T-helper 1 cell (primary cell): ENCODE measurements at places on chromosomes 1 and 21.
A peak's percentile ranks its signal among the peaks of the same experiment; 100 is the strongest.

DNA sequence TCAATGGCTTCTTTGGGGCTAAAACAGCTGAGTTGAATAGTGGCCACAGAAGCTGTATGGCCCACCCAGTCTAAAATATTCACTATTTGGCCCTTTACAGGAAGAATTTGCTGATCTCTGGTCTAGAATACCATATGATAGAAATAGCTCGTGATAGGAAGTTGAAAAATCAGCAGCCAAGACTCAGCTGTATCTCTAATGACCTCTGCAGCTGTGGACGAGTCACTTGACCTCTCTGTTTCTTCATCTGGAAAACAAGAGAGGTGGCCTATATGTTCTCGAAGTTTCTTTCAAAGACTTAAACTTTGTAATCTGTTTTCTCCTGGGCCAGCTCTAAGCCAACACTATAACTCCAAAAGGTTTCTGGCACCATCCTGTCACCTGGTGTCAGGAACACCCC is 129.2 kb downstream of the ZBTB18 start:
- DNase-seq: no peak

DNA sequence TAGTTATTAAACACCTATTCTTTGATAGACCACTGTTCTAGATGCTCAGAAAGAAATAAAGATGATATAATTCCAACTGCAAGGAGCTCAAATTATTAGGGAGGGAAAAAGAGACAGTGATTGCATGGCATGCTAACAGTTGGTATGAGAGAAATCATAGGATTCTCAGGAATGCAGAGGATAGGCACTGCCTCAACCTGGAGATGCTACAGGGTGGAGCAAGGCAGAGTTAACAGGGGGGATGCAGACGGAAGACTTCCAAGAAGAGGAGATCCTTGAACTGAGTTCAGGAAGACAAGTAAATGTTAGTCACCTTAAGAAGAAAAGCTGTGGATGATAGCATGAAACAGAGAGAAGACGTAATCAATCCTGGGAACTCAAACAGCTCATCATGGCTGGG is 123.7 kb downstream of the DAB1 start:
- no peak for DNase-seq

DNA sequence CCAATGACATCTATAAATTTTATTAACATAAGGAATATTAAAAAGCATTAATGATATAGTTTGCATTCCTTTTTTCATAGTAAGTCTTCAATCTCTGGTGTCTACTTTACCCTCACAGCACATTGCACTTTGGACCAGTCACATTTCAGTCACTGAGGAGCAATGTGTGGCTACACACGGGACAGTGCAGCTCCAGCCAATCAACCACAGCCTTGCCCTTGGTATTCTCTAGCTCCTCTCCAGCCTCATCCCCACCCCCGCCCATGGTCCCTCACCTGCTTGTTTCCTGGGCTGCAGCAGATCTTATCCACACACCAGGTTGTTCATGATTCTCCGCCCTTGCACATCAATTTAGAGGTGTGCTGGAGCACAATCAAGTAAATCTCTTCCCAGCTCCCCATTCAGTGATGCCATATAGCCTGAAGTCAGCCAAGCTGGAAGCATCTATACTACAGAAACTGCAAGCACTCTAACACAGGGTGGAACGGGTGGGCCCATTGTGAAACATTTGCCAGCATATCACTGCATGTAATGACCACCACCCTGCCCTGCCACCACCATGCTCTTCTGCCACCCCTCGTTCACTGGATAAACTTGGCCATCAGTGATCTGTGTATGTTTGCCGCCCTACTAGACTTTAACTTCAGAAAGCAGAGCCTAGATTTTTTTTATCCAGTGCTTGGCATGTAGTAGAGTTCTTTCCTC is 93.0 kb upstream of the SLC44A3 start:
- no peak for DNase-seq

GRCh38 chr1:196160066-196160795 is 448.0 kb downstream of the KCNT2 start:
- no peak for DNase-seq

DNA sequence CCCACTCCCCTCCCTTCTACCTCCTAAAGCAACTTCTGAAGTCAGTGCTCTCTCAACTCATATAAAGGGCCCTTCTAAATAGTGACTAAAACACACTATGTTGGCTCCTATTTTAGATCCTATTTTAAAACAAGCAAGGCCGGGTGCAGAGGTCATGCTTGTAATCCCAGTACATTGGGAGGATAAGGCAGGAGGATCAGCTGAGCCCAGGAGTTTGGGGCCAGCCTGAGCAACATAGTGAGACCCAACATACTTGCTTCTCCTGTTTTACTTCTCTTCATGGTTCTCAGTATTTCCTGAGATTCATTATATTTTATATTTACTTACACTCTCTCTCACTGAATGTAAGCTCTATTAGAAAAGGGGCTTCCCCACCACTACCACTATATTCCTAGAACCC is 42.5 kb downstream of the LUZP1 start:
- no peak for DNase-seq

GRCh38 chr1:42422737-42423136 is 33.1 kb downstream of the ZMYND12 start:
- DNase-seq: no peak

GRCh38 chr1:107683683-107684082 is 281.3 kb downstream of the VAV3 start:
- no peak for DNase-seq

DNA sequence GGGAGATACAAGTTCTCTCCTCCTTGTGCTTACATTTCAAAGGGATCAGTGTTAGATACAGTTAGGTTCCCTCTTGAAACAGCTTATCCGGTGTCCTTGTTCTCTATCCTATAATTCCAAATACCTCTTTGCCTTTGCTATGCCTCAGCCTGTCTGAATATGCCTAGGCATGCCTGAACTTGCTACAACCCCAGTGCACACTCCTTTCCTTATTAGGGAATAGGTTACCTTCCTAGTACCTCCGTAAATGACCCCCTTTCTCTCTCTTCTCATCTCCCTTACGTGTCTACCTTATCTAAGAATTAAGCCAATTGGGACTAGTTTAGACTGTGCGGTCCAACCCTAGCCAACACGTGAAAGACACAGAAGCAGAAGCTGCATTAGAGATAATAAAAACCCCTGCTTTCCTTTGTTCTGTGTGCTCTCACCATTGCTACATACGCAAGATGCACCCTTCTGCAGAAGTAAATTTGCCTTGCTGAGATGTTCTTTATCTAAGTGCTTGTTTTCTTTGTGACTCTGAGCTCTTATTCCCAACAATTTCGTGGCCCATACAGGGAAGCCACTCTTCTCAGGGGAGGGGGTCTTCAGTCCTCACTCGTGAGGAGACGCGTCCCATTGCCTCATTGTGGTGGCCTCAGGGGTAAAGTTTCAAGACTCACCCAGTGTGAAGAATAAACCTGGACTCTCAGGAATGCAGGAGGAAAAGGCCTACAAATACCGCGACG is 802.1 kb downstream of the PLA2G4A start:
- DNase-seq: no peak

DNA sequence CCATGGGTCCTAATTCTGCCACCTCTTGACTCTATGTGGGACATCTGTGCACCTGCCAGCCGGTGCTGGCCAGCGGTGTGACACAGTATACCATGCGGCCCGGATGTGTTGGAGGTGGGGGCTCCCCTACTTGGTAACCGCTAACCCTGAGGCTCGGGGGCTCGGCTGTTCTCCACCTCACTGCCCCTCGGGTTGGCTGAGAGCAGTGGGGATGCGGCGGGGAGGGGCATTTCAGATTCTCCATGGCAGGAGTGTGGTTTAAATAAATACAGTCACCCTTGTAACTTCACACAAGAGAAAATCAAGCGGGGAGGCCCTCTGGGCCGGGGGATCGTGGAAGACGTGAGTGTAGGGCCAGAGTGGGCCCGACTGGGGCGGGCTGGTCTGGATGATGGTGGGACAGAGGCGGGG is 11.0 kb downstream of the KRTAP10-1 start:
- DNase-seq: no peak

GRCh38 chr1:111754984-111755330 is 744 bp upstream of the DDX20 start:
- peak; percentile 10 for DNase-seq

DNA sequence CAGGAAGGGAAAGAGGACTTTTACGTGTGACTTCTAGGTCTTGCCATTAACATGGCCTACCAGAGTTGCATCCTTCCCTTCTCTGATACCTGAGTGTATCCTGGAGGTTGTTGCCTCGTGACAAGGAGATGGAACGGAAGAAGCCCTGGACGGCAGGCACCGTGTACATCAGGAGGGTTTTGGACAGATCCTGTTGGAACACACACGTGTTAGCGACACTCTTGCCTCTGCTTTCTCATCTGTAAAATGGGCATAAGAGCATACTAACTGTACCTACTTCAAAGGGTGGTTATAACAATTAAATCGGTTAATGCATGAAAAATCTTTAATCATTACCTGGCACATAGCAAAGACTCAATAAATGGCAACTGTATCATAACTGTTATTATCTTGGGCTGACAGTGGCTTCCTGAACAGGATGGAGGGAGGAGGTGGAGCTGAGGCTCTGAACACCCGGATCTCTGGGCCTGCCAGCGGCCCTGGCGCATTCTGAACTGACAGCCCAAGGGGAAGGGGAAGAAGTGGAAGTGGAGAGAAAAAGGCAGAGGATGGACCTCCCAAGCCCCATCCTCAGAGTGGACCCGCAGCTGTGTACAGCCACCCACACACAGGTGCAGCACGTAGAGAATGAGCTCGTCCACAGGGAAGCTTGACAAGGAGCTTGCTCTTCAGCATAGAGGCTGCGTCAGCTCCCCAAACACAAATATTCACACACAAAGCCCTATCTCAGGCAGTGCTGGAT is 30.2 kb upstream of the EXOSC10 start:
- DNase-seq: no peak

DNA sequence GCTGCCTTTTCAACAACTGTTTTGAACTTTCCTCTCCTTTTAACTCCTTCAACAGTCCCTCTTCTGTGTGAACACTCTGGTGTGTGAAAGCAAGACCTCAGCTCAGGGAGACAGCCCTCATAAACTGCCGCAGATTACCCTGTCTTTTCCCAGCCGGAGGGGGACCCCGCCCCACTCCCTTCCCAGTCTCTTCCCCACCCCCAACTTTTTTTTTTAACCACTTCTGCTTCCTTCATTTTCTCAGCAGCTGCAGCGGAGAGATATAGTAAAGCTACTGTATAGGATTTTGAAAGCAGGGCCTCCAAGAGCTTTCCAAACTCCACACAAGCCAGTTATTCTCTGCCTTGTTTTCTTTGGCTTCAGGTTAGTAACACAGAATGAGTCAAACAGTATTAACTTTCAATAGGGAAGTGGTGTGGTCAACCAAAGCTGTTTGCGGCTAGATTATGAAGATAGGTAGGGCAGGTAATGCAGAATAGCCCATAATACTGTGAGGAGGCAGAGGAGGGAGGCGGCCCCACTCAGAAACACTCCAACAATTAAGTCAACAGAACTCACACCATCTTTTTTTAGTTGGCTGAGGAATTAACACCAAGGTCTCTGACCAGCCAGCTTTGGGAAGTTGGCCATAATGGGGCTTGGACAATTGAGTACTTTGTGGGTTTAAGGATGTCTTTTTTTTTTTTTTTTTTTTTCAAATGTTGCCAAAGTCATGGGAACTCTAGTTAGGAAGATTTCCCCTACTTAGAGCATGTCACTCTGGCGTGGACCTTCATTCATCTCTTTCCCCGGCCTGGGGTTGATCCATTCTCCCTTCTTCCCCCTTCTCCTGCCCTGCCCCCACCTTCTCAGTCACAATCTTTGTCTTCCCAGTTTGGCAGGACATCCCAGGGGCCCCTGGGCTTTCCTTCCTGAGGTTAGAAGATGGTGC is 177.0 kb downstream of the CLIC6 start:
- DNase-seq: peak; percentile 15

DNA sequence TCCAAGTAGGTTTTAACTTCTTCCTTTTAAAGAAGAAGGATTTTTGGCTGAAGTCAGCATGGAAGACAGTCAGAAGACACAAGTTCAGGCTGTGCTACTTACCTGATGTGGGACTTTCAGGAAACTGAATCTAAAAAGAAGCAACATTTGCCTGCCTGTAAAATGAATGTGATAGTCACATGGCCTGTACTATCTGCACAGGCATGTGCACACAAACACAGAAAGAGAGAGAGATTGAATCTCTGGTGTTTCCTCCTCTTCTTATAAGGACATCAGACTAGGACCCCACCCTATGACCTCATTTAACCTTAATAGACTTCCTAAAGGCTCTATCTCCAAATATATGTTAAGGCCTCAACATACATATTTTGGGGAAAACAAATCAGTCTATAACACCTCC is 542.9 kb downstream of the PLPP3 start:
- no peak for DNase-seq

DNA sequence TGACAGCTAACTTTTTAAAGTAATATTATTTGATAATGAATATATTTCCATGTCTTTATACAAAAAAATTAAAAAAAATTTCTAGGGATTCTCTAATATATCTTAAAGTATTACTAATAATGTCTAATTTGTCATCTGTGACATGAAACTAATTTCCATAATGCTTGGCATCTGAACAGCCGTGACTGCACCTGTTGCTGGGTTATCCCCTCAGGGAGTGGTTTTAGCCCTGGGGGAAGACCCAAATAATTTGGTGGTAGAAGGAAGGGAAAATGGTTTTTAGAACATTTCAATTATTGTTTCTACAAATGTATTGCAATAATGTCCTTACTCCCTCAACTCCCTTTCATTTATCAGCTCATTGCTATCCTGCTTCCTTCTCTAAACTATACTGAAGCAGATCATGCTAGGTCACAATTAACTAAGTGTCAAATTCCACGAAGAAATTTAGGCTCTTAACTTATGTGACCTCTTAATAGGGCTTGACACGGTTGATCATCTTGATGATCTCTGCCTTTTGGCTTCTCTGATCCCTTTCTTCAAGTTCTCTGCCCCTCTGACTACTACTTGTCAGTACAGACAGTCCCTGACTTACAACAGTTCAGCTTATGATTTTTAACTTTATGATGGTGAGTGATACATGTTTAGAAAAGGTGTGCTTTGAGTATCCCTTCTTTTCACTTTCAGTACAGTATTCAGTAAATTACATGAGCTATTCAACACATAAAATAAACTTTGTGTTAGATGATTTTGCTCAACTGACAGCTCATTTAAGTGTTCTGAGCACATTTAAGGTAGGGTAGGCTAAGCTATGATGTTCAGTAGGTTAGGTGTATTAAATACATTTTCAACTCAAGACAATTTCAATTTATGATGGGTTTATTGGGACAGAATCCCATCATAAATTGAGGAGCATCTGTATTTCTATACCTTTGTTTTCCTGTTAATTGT is 26.4 kb upstream of the DPH5 start:
- no peak for DNase-seq

- DNase-seq: no peak
Observed at GRCh38 chr1:77370583-77371306, 88.9 kb downstream of the AK5 start.

- no peak for DNase-seq
Observed at GRCh38 chr1:229596925-229597699, 28.8 kb downstream of the TAF5L start.
